HS-5 (cell line): ENCODE measurements at places on chromosomes 2 and 18.
A peak's percentile ranks its signal among the peaks of the same experiment; 100 is the strongest.

DNA sequence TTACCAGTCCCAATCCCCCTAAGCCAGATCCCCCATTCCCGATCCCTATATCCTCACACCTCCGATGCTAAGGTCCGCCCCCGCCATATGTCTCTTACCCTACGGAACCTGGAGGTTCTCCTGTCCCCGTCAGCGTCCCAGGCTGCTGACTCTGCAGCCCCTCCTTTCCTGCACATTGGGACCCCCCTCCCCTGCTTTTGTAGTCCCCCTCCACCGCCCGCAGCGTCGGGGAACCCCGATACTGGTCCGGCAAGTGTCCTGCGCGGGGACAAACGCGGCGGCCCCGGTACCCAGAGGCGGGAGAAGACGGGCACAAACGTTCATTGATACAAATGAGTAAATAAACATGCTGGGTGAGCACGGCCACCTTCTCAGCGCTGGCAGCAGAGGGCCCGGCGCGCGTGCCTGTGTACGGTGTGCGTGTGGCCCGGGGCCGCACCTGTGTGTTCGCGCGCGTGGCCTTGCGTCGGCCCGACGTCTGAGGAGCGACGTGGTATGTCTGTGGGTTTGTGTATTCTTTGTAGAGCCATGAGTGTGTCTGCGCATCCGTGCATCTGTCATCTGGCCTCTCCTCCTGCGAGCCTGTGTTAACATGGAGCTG, 2.0 kb upstream of the CYP26B1 start:
- DNase-seq, result no peak

GRCh38 chr18:62957885-62958472, 242.6 kb downstream of the PHLPP1 start:
- no peak for DNase-seq

- DNase-seq, result no peak
These were observed 27.5 kb downstream of the SIX2 start for GRCh38 chr2:44981714-44982108.

DNA sequence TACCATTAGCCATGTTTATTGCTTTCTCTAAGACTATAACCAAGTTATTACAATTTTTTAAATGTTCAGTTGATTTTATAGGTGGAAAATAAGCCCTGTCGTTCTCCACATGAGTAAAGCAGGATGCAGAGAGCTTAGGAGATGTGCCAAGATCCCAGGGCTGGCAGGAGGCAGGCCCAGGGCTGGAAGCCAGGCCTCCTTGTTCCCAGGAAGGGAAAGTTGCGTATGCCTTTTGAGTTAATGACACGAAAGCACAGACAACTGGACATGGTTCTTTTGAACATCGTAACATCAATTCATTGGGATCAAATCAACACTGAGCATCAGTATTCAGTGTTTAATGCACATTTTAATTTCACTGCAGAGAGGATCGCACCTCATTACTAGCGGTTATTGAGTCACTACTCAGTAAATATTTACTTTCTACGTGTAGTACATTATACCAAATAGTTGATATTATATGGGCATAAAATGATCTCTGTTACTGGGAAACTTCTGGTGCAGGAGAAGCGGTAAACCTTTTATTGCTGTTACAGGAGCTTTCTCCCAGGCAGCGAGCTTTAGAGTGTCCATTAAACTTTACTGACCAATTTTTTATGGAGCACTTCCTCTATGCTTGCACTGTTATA, 60.0 kb downstream of the RNF144A start:
- DNase-seq, result no peak

DNA sequence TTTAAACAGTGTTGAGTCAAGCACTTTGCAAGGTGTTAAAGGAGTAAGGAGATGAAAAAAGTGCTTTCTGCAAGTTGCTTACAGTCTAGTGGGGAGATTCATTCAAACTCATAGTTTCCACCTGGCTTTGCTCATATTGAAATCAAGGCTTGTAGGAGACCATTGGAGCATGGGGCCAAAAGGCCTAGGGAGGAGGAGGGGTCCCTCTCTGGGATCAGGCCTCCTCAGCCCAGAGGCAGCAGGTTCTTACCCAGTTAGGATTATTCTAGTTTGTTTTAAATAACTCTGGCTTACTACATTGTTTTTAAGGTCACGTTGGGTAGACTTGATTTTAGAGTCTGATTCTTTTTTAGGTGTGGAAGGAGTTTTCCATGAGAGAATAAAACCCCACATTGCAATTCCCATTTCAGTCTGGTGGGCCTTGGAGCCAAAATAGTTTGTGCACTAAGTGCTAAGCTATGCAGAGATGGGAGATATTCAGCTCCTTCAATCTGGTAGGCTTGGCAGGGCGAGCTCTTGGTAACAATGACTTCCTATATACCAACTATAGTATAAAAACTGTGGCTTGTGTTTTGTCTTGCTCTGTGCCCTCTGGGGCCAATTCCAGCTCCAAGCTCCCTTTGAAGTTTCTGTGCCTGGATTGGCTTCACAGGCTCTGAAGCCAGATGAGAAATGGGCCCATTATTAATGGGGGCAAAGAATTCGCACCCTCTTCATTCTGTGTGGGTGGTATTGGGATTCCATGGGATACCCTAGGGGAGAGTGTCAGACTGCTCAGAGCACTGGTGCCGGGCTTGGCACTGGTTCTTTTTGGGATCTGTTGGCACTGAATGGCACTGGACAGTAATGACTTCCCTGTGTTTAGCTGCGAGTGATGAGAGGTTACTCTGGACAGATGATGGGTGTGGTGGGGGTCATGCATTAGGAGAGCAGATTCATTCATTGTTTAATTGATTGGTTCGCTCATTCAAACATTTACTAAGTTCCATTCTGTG, 301.1 kb downstream of the MYCN start:
- no peak for DNase-seq

GRCh38 chr2:215900203-215900611, 113.1 kb downstream of the MREG start:
- peak; percentile 66 for DNase-seq

GRCh38 chr2:41167014-41167413, 715.1 kb upstream of the SLC8A1 start:
- DNase-seq, result no peak

DNA sequence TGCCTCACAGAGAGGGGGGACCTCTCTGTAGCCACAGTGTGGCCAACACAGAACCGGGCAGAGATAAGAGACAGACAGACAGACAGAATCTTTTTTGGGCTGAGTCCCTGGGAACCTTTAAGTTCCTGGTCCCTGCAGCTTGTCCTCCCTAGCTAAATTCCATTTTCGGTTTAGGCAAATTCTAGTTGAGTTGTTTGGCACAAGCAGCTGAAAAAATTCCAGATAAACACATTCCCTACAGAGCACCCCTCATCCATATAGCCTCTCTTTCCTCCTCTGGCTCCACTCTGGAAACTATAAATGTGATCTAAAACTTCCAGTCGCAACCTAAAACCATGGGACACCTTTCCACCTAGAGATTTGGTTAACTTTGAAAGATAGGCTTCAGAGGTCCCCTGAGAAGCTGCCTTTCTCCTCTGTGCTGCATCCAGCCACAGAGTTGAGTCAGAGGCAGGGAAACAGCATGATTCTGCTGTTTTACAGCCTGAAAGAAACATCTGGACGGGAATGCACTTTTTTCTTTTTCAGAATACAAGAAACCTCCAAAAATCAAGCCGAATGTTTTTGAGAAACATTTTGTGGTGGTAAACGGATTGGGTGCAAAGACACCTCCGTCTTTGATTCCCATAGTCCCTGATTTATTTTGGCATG, 30.9 kb downstream of the SLC4A3 start:
- no peak for DNase-seq

- no peak for DNase-seq
These were observed 124.2 kb downstream of the MRO start for GRCh38 chr18:50695431-50696176.

DNA sequence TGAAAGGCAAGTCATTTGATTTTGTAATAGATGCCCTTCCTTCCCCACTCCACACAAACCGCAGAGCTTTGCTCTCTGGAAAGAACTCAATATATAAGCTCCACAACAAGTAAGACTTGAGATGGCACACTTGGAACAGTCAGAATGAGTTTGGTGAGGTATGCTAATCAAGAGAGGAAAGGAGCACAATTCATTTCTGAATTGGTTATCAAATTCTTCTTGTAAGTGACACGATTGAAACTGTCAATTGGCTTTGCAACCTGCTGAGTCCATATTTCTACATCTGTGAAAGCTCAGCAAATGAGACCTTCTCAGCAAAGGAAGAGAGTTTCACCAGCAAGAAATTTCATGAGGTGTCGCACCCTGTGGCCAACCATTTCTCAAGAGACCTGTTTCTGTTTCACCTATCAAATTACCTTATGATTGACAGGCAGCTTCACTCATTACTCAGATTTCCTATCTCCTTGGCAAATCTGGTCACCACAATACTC, 19.1 kb downstream of the CTLA4 start:
- no peak for DNase-seq

DNA sequence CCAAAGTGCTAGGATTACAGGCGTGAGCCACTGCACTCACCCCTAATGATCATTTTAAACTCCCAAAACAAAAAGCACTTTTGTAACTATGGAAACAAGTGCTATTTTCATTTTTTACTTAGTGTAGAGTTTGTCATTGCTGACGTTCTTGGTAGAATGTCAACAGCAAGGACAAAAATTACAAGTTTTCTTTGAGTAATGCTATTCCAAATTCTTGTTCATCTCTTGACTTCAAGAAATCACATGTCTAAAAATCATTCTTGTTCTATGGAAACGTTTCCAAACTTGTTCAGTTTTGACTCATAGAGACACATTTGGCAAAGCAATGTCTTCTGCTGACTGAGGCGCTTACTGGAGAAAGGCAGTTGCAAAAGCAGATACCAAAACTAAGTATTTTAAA, 82.6 kb downstream of the MBP start:
- no peak for DNase-seq

DNA sequence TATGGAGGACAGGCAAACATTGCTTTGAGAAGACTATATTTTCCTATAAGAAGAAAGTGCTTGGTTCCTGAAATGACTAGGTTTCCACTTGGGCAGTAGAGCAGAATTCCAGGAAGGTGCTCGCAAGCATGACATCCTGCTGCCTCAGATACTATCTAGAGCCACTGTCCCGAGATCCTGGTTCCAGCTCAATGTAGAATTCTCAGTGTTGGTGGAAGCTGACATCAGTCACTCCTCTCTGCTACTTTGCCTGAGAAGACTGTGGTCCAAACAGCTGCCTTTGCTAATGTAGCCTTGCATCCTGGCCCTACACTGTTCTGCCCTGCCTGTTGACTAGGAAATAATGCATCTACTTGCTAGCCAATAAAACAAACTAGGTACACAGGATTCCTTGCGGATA, 50.0 kb upstream of the ITGA6 start:
- DNase-seq, result no peak

GRCh38 chr2:8558096-8558495, 123.8 kb upstream of the ID2 start:
- DNase-seq, result no peak

- DNase-seq, result no peak
These were observed 32.5 kb downstream of the DOCK10 start for GRCh38 chr2:225009768-225010167.

- no peak for DNase-seq
These were observed at the start of gene FIGLA for GRCh38 chr2:70790136-70790828. Gene FIGLA (minus strand): TSS chr2:70790643. CDS start chr2:70790638, 5 bp downstream.

- DNase-seq, result no peak
These were observed 22.5 kb upstream of the NMUR1 start for GRCh38 chr2:231552752-231553151.

DNA sequence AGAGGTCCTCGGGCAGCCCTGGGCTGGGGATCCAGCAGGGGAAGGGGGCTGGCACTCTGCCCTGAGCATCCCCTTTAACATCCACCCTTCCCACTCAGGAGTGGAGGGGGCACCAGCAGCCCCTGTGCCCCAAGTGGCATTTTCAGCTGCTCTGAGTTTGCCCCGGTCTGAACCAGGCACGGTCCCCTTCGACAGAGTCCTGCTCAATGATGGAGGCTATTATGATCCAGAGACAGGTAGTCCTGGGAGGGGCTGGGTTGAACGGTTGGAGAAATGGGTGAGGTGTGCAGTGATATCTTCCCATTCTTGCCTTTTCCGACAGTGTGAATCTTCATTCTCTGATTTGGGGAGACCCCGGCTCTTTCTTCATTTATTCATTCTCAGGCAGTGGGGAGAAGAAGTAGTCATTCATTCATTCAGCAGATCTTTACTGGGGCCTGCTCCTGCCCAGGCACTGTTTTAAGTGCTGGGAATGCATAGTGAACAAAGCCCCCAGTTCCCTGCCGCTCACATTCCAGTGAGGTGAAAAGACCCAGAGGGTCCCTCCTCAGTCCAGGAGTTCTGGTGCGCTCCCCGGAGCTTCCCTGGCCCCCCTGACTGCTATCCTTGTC, 1.4 kb upstream of the KHK start:
- DNase-seq, result no peak

- no peak for DNase-seq
These were observed 12.0 kb upstream of the GCC2 start for GRCh38 chr2:108436976-108437375.

GRCh38 chr2:77104554-77104953, 417.6 kb downstream of the LRRTM4 start:
- DNase-seq, result no peak

- DNase-seq, result no peak
These were observed 52.7 kb upstream of the SLC14A1 start for GRCh38 chr18:45671321-45671720.

GRCh38 chr2:207816546-207816945, 46.8 kb upstream of the FZD5 start:
- no peak for DNase-seq

DNA sequence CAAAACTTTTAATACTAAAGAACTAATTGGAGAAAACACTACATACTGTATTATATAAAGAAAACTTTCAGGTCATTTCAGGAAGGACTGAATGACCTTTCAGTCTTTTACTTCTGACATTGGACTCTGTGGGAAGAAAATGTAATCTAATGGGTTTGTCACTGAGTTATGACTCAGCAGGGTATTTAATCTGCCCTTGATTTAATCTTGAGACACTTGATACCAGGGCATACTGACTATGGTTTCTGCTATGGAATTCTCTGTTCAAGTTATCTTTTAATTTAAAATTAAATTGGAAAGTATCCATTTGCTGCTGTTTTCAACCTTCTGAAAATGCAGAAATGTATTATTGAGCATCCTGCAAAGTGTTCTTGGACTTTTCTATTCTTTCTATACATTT, 354.2 kb upstream of the GALNT5 start:
- DNase-seq, result no peak

DNA sequence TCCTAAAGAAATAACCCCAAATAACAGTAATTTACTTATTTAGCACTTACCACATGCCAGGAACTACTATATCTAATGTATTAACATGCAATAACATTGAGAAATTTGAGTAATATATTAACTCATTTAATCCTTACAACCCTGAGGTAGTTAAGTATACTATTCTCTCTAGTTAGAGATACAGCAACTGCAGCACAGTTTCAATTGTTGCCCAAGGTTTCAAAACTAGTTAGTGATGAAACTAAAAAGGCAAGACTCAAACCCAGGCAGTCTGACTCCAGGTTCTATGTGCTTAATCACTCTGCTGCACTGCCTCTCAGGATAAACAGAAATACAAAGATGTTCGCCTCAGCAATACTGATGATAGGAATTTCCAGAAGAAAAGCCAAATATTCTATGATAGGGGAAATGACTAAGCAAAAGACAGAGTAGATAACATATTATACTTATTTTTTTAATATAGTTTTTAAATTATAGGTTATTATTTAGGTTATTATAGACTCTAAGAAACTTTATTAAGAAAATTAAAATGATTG, 88.0 kb downstream of the SS18 start:
- DNase-seq, result no peak

- no peak for DNase-seq
These were observed 214.5 kb downstream of the TMEM182 start for GRCh38 chr2:102975996-102976975.
